ENCODE measurements at places on chromosomes 1 and 21.
A peak's percentile ranks its signal among the peaks of the same experiment; 100 is the strongest.

GRCh38 chr1:15326691-15327588 lies 79.9 kb downstream of the FHAD1 start:
- no peak for DNase-seq

DNA sequence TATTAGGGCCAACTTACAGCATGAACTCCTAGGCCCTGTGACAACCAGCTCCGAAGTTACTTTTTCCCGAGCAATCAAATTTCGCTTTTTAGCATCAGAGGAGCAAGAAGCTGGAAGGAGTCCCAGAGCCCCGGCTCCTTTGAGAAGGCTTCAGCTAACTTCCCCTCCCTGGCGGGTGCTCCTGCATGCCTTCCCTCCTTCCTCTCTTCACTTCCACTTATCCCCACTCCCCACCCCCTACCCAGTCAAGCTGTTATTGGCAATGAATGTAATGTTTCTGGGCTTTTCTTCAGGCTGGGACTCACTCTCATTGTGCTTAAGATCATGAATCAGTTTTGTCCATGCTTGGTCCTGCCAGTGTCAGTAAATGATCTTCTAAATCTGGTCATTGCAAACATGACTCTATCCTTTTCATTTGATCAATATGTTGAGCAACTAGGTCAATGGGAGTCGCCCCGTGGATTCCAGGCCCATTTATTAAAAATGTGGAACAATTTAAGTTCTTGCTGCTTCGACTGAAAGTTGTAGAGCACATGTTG lies 94.5 kb upstream of the TSPAN2 start:
- no peak for DNase-seq

DNA sequence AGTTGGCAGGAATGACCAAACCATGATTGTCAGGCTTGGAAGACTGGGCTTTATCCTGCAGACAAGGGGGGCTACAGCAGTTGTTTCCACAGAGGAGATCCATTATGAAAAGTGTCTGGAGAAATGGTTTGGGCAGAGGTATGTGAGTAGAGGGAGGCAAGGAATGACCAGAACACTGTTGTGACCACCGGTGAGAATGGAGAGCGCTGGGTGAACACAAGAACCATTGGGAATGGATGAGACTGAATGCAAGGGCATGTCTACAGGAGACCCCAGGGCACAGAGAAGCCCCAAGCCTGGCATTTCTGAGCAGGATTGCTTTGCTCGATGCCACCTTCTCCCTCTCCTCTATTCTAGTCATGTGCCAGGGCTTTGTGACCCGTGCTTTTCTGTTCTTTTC lies 125.1 kb downstream of the CACNA1E start:
- DNase-seq: no peak

DNA sequence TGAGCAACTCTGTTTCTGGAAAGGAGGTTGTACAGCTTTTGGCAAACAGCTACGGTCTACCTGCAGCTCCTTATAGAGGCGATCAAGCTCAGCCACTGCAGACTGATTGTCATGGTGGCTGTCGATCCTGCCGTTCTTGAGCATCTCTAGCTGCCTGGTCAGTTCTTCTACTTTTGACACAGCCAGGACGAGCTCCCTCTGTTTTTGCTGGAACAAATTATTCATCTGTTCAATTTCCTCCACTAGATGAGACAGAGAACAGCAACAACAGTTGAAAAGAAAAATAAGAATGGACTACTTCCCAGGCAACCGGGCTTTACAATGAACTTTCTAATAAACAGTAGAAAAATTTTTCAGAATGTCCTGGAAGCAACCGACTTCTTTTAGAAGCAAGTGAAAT lies 42.5 kb downstream of the TP53BP2 start:
- DNase-seq: no peak

- DNase-seq: no peak
Observed at GRCh38 chr21:36122977-36123376, 11.9 kb upstream of the CBR3 start.

DNA sequence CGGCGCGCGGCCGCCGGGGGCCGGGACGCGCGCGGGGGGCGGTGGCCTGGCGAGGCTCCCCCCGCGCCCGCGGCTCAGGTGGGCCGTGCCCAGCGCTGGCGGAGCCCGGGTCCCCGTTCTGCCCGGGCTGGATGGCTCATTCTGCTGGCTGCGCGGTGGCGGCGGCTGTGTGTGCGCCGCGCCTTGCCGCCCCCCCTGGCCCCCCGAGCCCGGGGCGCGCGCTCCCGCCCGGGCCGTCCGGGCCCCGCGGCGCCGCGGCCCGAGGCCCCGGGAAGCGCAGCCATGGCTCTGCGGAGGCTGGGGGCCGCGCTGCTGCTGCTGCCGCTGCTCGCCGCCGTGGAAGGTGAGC lies at the start of gene EPHB2:
Gene EPHB2 (plus strand): TSS at position 139 of the 349 bp plus-strand sequence. CDS start 144 bp downstream, at position 283.
- peak; percentile 91 for DNase-seq

GRCh38 chr1:9120312-9120958 lies 8.5 kb downstream of the GPR157 start:
- no peak for DNase-seq

DNA sequence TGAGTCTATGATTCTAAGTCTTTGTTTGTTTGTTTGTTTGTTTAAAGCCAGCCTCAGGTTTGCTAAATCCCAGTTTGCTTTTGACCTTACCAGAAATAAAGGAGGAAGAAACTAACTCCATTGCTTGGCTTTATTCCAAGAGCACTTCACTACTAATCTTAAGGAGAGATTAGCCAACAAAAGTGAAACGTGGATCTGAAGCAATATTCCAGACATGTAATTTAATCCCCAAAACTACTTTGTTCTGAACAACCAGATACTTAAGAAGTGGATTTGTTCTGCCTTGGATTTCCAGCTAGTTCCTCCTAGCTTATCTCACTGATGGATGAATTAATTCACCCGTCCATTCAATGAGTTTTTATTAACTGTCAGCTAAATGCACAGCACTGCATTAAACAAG lies 15.9 kb upstream of the CEP350 start:
- DNase-seq: no peak

GRCh38 chr1:169571450-169571849 lies 14.8 kb downstream of the F5 start:
- no peak for DNase-seq

DNA sequence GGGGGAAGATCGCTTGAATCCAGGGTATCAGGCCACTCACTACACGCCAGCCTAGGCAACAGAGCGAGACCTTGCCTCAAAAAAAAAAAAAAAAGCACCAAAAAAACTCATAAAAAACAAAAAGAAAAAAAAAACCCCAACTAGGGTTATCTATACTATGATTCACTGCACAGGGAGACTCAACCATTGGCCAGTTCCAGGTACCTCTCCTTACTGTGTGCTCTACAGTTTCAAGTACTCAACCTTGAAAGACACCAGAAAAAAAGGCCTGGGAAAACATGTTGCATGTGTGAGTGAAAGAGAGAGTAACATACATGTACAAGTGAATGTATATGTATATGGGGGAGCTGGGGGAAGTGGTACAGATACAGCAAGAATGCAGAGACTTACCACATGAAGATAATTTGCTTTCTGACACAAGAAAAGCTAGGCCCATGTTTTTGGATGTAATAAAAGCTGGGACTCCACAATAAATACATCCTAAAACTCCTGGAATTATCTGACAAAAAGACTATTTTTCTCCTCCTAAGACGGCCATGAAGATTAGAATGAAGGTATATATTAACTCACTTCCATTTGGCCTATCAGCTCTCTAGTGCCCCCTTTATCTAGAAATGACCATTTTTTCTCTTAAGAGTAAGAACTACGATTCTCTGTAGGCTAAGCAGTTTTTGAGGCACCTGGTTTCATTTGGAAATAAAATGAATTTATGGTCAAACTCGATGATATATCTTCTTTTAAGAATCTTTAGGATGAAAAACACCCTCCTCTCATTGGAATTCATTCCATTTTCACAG lies 52.2 kb downstream of the SLC27A3 start:
- DNase-seq: no peak

DNA sequence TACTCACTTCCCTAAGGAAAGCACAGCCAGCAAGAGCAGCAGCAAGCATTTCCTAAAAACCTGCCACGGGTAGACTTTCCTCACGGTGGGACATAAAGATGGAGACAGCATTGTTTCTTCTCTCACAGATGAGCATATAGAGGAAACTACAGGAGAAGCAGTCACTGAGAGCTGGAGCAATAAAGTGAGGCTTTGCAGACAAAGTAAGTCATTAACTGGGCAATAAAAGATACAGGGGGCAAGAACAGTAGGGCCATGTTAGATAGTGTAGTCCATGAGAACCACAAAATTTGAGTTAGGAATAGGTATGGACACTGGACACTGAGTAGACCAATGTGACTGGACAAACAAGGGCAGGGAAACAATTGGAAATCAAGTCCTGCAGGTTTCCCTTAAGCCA lies 240.1 kb upstream of the NFIA start:
- no peak for DNase-seq

DNA sequence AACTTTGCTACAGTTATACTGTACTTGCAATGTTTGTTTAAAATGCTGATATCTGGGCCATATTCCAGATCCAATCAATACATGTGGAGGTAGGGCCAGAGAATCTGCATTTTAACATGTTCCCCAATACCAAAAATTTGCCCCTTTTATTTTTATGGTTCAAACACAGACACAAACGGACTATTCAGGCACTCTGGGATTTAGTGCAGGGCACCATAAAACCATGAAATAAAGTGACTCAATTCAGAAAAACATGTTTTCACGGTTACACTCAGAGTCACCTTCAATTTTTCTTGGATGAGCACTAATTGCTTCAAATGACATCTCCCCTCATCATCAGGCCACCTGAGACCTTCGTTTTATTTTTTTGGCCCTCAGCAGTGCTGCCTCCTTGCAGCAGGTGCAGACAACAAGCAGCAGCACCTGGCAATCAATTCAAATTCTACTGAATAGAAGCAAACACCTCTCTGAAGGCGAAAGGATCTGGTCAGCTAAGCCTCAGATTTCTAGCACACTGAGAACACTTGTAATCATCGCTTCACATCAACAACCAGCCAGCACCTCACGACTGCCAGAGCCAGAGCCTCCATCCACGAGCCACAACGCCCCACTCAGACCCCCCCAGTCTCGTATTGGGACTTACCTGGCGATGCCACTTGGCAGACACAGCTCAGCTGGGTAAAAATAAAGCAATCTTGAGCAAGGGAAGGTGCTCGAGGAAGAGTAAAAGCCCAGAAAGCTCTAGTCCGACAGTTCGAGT lies 1.1 kb downstream of the ERO1B start:
- DNase-seq: peak; percentile 19

GRCh38 chr1:20648438-20648837 lies 12.7 kb downstream of the DDOST start:
- no peak for DNase-seq

GRCh38 chr1:180173952-180174351 lies 19.3 kb downstream of the QSOX1 start:
- no peak for DNase-seq

DNA sequence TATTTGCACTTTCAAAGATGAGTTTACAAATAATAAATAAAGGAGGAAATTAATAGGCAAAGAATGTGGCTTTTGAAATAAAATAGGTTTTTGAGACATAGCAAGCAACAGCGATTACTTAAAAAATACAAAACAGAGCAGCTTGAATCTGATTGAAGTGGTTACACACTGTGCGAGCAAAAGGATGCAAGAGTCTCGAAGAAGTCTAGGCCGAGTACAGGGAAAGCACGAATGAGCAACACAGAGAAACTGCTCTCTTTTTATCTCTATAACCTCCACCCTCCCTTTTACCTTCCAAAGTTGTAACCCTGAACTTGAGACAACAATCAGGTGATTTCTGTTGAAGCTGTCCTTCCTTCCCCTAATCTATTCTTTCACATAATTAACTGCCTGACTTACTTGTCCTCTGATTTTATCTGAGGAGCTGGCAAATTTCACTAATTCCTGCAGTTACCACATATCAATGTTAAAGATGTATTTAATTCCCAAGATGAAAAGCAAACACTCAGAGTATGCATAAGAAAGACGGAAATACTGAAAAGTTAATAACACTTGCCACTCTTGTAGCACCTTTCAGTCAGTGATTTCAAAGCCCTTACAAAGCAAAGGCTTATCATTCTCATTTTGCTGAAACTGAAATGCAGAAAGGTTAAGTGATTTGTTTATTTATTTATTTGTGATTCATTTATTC lies 1030.1 kb downstream of the ADGRL2 start:
- DNase-seq: no peak

DNA sequence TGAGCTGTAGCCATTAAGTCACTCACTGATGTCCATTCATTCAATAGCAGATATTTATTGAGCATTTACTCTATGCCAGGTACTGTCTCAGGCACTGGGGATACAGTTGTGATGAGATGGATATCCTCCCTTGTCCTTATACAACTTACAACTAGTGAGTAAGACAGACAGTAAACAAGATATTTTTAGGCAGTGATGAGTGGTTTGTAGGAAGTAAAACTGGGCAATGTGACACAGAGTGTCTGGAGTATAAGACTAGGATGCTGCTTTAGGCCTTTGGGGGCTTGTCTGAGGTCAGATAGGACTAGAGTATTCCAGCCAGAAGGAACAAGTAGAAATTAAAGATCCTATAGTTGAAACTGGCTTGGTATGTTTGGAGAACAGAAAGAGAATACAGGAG lies 41.4 kb downstream of the NOS1AP start:
- DNase-seq: no peak

DNA sequence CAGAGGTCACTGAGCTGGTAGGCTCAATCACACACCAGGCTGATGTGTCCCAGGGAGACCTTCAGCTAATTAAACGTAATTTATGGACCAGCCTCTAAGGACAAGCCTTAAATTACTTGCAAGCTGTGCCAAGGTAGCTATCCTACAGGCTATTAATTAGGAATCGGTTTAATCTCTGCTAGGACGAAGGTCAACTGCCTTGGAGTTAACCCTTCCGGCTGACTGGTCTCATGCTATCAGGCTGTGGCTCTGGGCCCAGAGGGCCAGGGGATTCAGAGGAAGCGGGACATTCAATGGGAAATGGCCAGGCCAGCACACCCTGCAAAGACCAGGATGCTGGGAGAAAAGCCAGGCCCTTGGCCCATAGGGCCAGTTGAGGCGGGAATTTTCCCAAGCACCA lies 19.0 kb downstream of the DHRS3 start:
- DNase-seq: no peak

DNA sequence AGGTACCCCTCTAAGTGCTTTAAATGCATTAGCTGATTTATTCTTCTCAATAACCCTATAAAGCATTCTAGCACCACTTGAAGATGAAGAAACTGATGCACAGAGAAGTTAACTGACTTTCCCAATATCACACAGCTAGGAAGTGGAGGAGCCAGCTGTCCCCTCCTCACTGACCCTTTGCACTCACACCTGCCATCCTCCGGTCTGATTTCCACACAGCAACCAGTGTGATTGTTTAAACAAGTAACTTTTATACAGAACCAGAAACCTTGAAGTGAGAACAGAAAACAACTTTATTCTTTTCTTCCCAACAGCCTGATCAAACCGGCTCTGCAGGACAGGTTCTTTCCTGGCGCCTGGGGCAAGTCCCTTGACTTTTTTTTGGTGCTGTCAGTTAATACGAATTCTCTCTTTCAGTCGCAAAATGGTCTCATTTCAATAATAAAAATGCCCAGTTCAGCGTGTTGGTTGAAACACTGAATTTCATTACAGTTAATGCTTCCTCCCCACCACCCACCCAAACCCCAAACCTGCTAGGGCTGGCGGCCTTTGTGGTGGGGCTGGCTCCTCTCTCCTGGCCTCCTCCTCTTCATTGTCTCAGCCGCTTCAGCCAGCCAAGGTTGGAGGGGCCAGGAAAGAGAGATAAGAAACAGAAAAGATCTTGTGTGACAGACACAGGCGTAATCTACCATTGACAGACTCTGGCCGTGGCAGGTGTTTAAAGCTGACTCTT lies 26.4 kb upstream of the EEIG2 start:
- DNase-seq: peak; percentile 20

- DNase-seq: no peak
Observed at GRCh38 chr1:238104752-238105151, 214.0 kb upstream of the ZP4 start.

All from iPS-NIHi11 (cell line).